ENCODE measurements at places on chromosomes 5 and 9.

DNA sequence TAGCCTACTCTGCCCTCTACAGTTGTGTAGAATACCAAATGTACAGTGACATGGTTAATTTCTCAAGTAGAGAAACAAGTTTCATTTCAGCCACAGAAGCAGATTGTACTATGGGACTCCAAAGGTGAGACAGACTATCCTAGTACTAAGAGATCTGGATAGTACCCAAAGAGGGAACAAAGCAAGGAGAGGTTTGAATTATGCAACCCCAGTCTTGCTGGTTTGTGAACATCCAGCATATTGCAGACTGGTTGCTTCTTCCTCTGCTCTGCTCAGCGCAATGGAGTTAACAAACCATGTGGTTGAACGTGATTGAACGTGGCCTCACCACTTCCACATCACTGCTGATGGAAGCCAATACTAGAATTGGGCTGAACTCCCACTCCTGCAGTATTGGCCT, 43.3 kb upstream of the ALDOB start:
- DNase-seq, result no peak

GRCh38 chr5:159290741-159291140, 27.7 kb downstream of the UBLCP1 start:
- no peak for DNase-seq

- DNase-seq, result no peak
Observed at GRCh38 chr5:156181656-156182055, 145.3 kb upstream of the SGCD start.

- no peak for DNase-seq
Observed at GRCh38 chr5:71014176-71014575, 11.0 kb downstream of the NAIP start.

DNA sequence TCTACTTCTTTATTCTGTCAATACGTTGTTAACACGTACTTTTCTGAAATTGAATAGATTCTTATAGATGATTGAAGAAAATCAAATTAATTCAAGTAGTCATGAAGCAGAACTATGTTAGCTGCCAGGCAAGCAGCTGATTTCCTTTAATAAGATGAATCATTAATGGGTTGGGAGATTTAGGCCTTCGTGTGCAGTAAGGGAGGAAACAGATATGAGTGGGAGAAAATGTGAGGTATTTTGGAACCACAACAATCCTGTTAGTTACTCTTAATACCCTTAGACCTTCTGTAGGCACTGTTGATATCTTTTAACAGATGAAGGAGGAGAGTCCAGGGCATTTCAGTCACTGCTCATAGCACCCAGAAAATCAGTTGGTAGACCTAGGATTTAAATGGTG, 121.0 kb downstream of the AOPEP start:
- DNase-seq, result no peak

DNA sequence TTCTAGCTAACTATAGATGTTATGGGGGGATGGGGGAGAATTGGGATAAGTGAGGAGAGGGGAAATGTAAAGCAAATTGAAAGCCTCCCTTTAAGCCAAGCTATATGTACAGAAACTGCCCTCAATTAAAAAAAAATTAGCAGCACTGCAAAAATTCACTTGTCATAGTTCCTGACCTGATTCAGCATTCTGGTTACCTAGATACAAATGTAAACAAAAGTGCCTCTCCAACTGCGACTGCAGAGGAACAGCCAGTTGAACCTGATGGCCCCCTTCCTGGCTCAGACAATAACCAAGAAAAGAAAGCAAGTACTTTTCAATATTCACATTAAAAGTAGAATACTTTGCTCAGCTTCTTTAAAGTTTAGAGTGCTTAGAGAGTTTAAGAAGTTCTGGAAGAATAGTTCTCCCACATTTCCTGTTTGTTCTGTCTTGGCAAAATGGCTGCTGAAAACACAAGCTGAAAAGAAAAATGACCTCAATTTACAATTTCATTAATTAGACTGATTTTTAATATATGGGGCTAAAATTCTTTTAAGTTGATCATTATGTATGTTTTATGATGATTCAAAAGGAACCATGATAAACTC, 1.5 kb downstream of the FAM81B start:
- DNase-seq, result no peak

- no peak for DNase-seq
Observed at GRCh38 chr9:5690278-5690677, 61.4 kb downstream of the RIC1 start.

- DNase-seq, result no peak
Observed at GRCh38 chr9:115481769-115482168, 363.8 kb upstream of the TNC start.

- DNase-seq, result peak; percentile 43
Observed at GRCh38 chr5:140251527-140251973, 51.4 kb downstream of the PFDN1 start.

- no peak for DNase-seq
Observed at GRCh38 chr9:89739511-89739910, 134.7 kb downstream of the GADD45G start.

DNA sequence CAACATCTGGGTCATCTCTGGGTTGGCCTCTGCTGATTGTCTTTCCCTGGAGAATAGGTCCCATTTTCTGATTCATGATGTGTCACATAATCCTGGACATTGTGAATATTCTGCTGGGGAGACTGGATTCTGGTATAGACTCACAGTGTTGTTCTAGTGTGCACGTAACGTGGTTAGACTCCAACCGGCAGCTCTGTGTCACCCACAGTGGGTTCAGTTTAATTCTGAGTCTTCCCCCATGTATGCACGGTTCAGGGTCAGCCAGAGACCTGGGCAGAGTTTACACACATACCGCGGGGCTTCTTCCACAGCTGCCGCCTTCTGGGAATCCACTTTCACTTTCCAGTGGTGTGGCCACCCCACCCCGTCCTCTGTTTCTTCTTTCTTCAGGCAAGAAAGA, 38.0 kb upstream of the LRRC14B start:
- DNase-seq, result no peak

DNA sequence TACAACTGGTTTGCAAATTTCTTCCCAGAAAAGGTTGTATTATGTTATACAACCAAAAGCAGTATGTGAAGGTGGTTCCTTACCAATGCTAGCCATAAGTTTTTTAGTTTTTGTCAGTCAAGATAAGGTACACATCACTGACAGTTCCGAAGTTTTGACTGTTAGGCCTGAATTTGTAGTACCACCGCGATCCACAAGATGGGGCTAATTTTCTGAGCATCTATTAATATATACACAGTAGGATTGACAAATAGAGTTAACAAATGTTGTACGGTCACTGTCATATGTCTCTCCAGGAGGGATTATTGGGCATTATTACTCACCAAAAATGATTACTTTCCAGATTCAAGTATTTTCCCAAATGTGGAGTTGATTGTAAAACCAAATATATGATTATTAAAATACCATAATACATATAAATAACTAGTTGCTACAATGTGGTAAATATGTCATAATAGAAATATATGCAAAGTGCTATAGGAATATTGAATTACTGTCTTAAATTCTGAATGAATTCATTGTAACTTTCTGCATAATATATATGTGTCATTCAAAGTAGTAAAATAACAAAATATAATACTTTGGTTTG, 28.4 kb upstream of the LRRC19 start:
- DNase-seq, result no peak

GRCh38 chr5:167634432-167634831, 657.0 kb upstream of the WWC1 start:
- no peak for DNase-seq

DNA sequence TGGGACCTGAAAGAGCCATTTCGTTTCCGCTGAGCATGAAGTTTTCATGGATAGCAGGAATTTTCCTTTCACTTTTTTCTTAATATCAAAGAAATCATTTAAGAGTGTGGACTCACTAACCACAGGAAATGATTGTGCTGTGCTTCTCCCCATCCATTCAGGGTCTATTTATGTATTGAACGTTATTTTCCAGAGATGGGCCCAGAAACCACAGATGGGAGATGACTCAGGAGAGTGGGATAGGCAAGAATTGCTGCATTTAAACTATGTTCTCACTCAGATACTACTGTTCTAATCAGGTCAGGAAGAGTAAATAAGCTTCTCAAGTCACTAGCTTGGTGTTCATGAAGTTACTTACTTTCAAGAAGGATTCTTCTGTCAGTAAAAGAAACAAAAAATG, 763.8 kb downstream of the DTWD2 start:
- no peak for DNase-seq

- DNase-seq, result no peak
Observed at GRCh38 chr9:116002624-116003023, 151.0 kb upstream of the PAPPA start.

GRCh38 chr5:7244208-7244607, 151.7 kb upstream of the ADCY2 start:
- DNase-seq, result no peak

DNA sequence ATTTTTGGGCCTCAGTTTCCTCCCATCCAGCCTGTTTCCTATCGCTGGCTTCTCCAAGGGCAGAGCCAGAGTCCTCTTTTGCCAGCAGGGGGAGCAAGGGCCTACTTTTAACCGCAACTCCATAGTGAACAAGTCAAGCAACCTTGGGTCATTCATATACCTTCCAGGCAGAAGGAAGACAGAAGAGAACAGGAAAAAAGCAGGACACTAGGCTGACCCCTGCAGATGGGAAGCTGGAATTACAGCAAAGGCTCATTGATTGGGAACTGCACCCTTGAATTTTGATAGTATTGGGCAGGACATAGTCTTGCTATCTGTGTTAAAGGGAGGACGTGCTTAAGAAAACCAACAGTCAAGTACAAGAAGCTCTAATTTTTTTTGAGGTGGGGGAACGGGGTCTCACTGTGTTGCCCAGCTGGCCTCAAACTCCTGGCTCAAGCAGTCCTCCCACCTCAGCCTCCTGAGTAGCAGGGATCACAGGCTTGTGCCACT, 30.1 kb downstream of the QRFP start:
- peak; percentile 38 for DNase-seq

- no peak for DNase-seq
Observed at GRCh38 chr9:95477441-95477840, 39.3 kb downstream of the PTCH1 start.

DNA sequence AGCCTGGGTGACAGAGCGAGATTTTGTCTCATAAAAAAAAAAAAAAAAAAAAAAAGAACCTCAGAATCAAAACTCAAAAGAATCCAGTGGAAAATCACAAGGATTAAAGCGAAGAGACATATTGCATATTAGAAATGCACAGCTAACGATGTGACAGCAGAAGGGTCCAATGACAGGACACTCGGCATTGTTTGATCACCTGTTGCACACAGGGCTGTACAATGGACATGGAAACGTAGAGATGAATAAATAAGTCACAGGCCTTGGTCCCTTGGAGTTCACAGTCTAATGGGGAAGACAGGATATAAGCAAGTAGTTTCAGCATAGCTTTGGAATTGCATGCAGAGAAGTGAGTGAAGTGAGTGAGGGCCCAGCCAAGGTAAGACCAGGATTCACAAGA, 25.9 kb upstream of the PIK3R1 start:
- no peak for DNase-seq

DNA sequence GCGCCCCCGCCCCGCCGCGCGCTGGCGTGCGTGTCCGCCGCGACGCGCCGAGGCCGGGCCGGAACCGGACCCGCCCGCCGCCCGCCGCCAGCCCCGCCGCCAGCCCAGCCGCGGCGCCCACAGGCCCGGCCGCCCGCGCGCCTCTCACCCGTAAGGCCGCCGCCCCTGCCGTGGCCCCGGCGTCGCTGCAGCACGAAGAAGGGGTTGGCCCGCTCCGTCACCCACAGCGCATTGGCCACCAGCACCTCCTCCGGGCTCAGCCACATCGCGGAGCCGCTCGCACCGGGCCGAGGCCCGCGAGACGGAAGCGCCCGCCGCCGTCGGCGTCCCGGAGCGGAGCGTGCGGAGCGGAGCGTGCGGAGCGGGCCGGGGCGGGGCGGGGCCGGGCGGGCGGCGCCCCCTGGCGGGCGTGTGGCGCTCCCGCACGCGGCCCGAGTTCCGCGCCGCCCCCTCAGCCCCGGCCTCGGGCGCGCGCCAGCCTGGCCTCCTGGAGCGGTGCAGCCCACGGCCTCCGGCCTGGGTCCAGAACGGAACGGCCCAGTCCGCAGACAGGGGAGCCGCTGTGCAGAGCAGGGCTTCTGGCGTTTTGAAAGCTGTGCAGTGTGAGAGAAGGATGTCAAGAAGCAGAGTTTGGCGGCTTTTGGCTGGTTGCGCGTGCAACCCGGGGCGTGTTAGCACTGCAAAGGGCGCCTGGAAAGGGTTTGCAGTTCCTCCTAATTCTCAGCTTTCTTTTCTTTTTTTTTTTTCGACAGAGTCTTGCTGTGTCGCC, at the start of gene TBC1D9B:
Gene TBC1D9B (minus strand): TSS at position 342 of the 769 bp plus-strand sequence. CDS start 76 bp downstream, at position 266.
- peak; percentile 66 for DNase-seq

GRCh38 chr5:51398875-51399642, 15.8 kb downstream of the ISL1 start:
- peak; percentile 19 for DNase-seq

DNA sequence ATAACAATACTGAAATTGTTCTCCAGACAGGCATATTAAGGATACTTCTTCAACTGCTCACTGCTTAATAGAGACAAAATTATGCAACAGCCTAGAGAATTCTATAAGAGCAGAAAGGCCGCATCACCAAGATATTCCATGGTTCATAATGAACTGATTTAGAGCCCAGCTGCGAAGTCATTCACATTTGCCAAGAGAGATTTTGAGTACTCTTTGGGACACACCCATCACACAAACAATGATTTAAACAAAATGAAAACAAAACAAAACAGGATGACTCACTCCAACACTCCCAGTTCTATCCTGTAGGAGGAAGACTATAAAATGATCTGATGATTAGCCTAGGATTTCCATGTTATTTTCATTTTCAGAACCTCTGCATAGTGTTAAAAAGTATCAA, 145.7 kb upstream of the GNA14 start:
- DNase-seq, result no peak

DNA sequence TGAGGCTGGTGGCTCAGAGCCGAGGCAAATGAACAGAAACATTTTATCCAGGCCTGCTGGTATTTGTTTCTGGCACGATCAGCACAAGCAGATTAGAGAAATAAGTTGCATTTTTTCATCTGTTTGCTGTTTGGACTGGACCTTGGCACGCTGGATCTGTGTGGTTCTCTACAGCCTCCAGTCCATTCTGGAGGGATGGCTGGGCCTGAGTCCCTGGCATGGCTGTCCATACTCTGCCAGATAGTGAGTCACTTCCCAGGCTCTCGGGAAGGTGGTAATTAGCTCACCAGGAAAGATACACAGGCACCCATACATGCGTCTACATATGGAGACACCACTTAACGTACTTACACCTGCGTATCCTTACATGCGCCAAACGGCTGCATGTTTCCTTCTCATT, 78.6 kb downstream of the SPRY4 start:
- DNase-seq, result no peak

- no peak for DNase-seq
Observed at GRCh38 chr5:131914472-131914871, 31.0 kb downstream of the MEIKIN start.

- DNase-seq, result no peak
Observed at GRCh38 chr5:1399737-1400136, 45.5 kb downstream of the SLC6A3 start.

GRCh38 chr5:145350513-145350912, 484.6 kb downstream of the PRELID2 start:
- no peak for DNase-seq

DNA sequence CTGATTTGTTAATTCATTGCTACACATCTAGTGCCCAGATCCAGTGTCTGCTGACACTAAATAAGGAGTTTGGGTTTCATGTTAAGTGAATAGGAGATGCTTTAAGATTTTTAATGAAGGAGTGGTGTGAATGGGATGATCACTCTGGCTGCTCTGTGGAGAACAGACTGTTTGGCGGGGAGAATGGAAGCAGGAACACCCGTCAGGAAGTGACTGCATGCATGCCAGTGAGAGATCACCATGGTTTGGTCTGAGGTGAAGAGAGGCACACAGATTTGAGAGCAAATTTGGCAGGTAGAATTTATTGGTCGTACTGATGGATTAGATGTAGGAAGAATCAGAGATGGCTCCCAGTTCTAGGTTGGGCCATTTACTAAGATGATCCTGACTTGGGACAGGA, 19.8 kb downstream of the ATP6V0E1 start:
- no peak for DNase-seq

- DNase-seq, result no peak
Observed at GRCh38 chr5:22793463-22793862, 59.7 kb downstream of the CDH12 start.
